Chondrocyte (in vitro differentiated cells): ENCODE measurements at places on chromosomes 11 and 22. TPM values are rescaled to one million over a fixed set of nuclear protein-coding genes. Genes with fewer than 3 reads are reported as not detected.

- H3K36me3 ChIP-seq = peaks cover 14% of the 10 kb centered on the region
- H3K4me3 ChIP-seq = no peak overlapping the region
- H3K27me3 ChIP-seq = no peaks in the 10 kb centered on the region
- H3K4me1 ChIP-seq = peaks cover 14% of the 10 kb centered on the region
- DNase-seq = no peak
- H3K27ac ChIP-seq = no peak overlapping the region
Observed at GRCh38 chr11:113849713-113850112, 25.7 kb downstream of the USP28 start.

DNA sequence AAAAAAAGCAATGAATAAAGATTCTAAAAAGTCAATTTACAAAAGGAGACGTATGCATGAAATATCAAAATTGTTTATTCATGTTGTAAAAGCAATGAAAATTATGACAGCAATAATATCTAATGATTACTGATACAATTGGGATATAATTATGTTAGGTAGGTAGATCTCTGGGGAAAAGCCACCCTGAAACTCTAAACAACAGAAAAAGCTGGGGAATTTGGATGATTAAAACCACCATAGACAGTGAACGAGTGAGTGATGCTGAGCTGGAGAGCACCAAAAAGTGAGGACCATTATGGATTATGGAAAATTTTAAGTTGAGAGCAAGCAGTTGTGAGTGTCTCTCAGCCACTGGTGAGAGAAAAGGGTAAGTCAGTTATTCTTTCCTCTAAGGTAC lies at the start of gene OR10G8:
OR10G8 (plus strand) TSS at position 301 of the 400 bp plus-strand sequence. CDS start 2,825 bp downstream, outside the sequence.
- H3K4me1 ChIP-seq = no peaks in the 10 kb centered on the region
- peaks cover 9% of the 10 kb centered on the region for H3K27me3 ChIP-seq
- H3K36me3 ChIP-seq = no peaks in the 10 kb centered on the region
- no peak within 1 kb of the TSS for H3K4me3 ChIP-seq
- no peak within 1 kb of the TSS for H3K27ac ChIP-seq
- DNase-seq = no peak

GRCh38 chr11:45997599-45997998 lies 75.1 kb downstream of the LARGE2 start:
- no peaks in the 10 kb centered on the region for H3K36me3 ChIP-seq
- no peak for DNase-seq
- H3K4me1 ChIP-seq = peaks cover 46% of the 10 kb centered on the region

- no peaks in the 10 kb centered on the region for H3K36me3 ChIP-seq
- H3K4me1 ChIP-seq = peaks cover 36% of the 10 kb centered on the region
- no peak for DNase-seq
- peak overlapping the region; percentile 99 for H3K4me3 ChIP-seq
- H3K27me3 ChIP-seq = no peaks in the 10 kb centered on the region
Observed at GRCh38 chr11:74397501-74398243, 561 bp downstream of the PGM2L1 start.

DNA sequence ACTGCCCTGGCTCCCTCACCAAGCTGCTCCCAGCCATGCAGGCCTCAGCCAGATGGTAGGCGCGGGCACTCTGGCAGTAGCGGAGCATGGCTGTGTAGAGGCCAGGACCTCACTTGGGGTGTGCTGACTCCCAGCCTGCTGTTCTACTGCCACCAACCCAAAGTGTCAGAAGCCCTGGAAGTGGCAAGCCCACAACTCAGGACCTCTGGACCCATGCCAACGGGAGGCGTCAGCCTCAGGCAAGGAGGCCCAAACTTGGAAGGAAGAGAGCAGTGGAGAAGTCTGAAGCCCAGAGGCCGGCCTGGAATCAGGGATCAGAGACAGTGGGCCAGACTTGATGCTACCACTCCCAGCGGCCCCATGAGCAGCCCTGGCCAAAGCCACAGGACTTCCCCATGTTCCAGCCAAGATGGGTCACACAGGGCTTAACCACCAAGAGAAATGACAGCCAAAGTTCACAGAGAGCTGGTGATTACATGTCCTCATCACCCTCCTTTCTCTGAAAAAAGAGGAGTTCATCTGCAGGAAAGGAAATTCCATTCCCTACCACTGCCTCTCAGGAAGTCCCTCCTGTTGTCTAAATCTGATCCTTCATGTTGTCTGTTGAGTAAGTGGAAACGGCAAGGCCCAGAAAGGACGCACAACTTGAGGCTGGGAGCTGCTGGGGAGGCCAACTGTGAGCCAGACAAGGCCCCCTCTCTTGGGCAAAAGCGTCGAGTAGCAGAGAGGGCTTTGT lies 4.4 kb downstream of the ARRB1 start:
- H3K36me3 ChIP-seq = no peaks in the 10 kb centered on the region
- no peak overlapping the region for H3K4me3 ChIP-seq

- H3K36me3 ChIP-seq = no peaks in the 10 kb centered on the region
- H3K27ac ChIP-seq = no peak overlapping the region
- no peak for DNase-seq
- peaks cover 36% of the 10 kb centered on the region for H3K4me1 ChIP-seq
Observed at GRCh38 chr11:86129740-86130540, 61.1 kb upstream of the PICALM start.

GRCh38 chr22:46240506-46240905 lies 9.6 kb downstream of the CDPF1 start:
- H3K27me3 ChIP-seq = no peaks in the 10 kb centered on the region
- H3K36me3 ChIP-seq = peaks cover 10% of the 10 kb centered on the region
- no peak overlapping the region for H3K4me3 ChIP-seq
- H3K4me1 ChIP-seq = peaks cover 5% of the 10 kb centered on the region
- DNase-seq = no peak
- no peak overlapping the region for H3K27ac ChIP-seq

DNA sequence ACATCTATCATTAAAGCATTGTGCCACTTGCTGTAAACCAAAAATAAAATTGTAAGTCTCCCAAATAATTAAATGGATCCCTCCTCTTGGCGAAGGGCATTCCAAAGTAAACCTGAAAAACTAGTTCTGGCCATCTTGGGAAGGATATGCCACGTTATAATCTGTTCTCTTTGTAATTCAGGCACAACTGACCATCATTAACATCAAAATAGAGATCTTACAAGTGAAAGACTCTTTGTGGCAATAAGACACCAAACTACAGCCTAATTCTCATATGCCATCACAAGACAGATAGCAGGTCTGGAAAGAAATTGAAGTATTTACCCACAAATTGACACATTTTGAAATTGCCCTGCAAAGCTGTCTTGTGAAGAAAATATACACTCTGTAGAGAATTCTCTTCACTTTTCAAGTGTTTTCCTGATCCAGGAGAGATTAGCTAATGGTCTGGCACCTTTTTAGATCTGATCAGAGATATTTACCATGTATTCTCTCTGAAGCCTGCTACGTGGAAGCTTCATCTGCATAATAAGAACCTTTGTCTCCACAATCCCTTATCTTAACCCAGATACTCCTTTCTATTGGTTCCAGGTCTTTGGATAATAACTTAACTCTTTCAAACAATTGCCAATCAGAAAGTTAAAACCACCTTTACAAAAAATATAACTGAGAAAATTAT lies 630.4 kb upstream of the CCDC179 start:
- peaks cover 24% of the 10 kb centered on the region for H3K36me3 ChIP-seq
- H3K4me1 ChIP-seq = no peaks in the 10 kb centered on the region
- H3K27me3 ChIP-seq = peaks cover 16% of the 10 kb centered on the region

DNA sequence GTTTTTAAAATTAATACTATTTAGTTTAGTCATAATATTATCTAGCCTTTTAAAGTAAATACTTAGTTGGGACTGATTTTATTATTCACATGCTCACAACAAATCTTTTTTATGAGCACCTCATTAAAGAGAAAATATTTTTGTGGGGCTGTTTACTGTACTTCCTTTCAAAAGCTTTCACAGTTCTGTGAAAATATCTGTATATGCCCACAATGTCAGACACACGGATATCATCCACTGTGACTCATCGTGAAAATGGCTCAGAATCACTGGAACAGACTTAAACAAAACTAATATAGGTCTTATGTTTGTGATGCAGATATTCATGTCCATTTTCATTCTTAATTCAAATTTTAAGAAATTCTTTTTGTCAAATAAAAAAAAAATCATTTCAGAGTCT lies 305.2 kb downstream of the RAB38 start:
- no peaks in the 10 kb centered on the region for H3K4me1 ChIP-seq
- no peak overlapping the region for H3K27ac ChIP-seq
- H3K27me3 ChIP-seq = peaks cover 15% of the 10 kb centered on the region
- DNase-seq = no peak
- no peak overlapping the region for H3K4me3 ChIP-seq
- H3K36me3 ChIP-seq = no peaks in the 10 kb centered on the region

- no peak overlapping the region for H3K4me3 ChIP-seq
- H3K36me3 ChIP-seq = peaks cover 22% of the 10 kb centered on the region
Observed at GRCh38 chr11:93717501-93717900, 23.8 kb downstream of the TAF1D start.

DNA sequence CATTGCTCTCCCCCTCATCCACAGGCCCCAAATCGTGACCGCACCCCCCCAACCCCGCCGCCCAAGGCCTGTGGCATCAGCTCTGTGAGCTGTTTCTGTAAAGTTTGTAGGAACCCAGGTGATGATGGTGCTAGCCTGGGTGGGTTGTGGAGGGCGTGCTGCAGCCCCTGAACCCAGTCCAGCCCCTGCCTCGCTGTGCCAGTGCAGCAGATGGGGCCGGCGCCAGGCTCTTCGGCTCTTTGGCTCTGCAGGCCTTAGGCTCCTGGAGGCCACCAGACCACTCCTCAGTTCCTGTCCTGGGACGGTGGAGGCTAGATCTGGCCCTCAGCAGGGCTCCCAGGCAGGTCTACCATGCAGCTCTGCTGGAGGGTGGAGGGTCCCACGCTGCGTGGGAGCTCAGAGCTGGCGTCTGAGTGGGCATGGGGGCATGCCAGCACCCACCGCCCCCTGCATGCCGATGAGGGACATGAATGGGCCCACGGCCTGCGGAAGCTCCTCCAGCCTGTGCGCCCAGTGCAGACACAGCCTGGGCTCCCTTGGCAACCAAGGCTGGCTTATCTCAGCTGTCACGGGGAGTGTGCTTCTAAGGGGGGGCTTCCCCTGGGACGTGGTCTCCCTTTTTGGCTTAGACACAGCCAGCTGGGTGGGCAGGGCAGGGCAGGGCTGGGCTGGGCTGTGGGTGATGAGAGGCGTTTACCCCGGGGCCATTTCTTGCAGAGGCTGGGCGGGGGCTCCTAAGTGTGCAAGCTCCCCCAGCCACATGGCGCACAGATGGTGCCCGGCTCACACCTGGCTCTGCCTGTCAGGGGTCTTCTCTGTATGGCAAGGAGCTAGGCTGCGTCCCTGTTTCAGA lies 1187.6 kb downstream of the BRD1 start:
- no peaks in the 10 kb centered on the region for H3K36me3 ChIP-seq
- no peak for DNase-seq
- no peak overlapping the region for H3K4me3 ChIP-seq

DNA sequence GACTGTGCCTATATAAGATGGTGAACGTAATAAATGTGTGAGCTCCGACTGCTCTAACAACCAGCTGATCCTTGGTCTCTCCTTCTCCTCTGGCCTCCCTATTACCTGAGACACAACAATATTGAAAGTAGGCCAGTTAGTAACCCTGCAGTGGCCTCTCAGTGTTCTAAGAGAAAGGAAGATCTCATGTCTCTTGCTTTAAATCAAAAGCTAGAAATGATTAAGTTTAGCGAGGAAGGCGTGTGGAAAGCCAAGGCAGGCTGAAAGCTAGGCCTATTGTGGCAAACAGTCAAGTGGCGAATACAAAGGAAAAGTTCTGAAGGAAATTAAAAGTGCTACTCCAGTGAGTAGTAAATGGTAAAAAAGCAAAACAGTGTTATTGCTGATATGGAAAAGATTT lies 39.5 kb downstream of the HIPK3 start:
- DNase-seq = no peak
- peaks cover 9% of the 10 kb centered on the region for H3K4me1 ChIP-seq
- H3K4me3 ChIP-seq = no peak overlapping the region
- H3K27ac ChIP-seq = no peak overlapping the region
- H3K27me3 ChIP-seq = no peaks in the 10 kb centered on the region

DNA sequence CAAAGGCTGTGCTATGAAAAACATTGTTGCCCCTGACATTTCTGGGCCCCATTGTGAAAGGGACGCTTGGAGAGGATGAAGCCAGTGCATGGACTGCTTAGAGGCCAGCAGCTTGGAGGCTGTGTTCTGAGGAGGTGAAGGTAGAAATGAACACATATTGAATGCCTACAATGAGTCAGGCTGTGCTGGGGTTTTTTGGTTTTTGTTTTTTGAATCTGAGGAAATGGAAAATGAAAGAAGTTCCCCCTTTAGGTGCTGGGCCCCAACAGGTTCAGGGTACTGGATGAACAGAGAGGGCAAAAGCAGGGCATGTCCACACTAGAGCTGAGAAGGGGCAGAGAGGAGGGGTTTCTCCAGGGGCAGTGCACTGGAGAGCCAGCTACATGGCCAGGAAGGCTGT lies 166.1 kb upstream of the API5 start:
- no peak overlapping the region for H3K27ac ChIP-seq
- H3K4me1 ChIP-seq = no peaks in the 10 kb centered on the region
- H3K27me3 ChIP-seq = no peaks in the 10 kb centered on the region
- no peak for DNase-seq
- no peaks in the 10 kb centered on the region for H3K36me3 ChIP-seq
- H3K4me3 ChIP-seq = no peak overlapping the region

- no peak overlapping the region for H3K4me3 ChIP-seq
- no peak overlapping the region for H3K27ac ChIP-seq
- H3K27me3 ChIP-seq = peaks cover 50% of the 10 kb centered on the region
- no peak for DNase-seq
- H3K4me1 ChIP-seq = no peaks in the 10 kb centered on the region
Observed at GRCh38 chr11:124085583-124085982, 29.7 kb upstream of the VWA5A start.

DNA sequence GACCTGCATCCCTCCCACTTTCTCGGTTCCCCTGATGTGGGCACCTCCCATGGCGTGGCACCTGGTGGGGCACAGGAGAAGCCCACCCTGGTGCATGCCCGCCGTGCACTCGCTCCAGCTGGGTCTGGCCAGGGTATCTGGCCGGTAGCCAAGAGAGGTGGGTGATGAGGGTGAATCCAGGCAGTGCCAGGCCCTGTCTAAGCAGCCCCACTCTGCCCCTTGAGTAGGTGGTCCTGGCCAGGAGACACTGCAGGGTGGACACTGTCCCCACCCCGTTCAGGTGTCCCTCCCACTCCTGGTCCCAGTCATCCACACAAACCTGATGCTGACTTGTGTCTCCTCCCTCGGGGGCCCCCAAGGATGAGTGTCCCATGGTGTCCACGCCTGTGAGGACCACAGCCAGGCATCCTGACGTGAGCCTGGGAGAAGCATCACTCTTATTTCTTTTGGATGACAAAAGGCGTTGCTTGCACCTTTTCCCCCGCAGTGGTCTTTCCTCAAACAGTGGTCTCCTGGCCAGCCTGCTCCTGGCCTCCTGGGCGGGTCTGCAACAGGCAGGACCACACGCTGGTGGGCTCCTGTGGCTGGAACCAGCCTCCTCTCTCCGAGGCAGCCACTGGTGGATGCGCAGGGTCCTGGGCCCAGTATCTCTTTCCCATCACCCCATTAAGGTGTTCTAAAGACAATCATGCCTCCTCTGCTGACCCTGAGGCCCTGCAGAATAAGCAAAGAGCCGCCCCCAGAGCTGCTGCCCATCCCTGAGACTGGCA lies 922.3 kb downstream of the BRD1 start:
- no peaks in the 10 kb centered on the region for H3K4me1 ChIP-seq
- H3K4me3 ChIP-seq = no peak overlapping the region
- no peak overlapping the region for H3K27ac ChIP-seq

FXYD2 gene
- not detected in 3 replicates for total RNA-seq

PLA2G6 gene
- total RNA-seq = 16.3 to 30.2 TPM (median 21.0 TPM) in 3 replicates

FGF3 gene
- not detected in 3 replicates for total RNA-seq

ST14 gene
- 0.10 TPM in 2 of 3 replicates, not detected in the other for total RNA-seq

CDC42BPG gene
- total RNA-seq = 0.17 to 0.46 TPM (median 0.35 TPM) in 3 replicates

DCHS1 gene
- 33.1 to 34.6 TPM (median 33.4 TPM) in 3 replicates for total RNA-seq

PTPRCAP gene
- total RNA-seq = 0.47 to 0.95 TPM (median 0.73 TPM) in 3 replicates

TP53AIP1 gene
- total RNA-seq = 0.17 TPM in 1 of 3 replicates, not detected in the others
